ENCODE measurements at places on chromosomes 1 and 21. TPM values are rescaled to one million over a fixed set of nuclear protein-coding genes. Genes with fewer than 3 reads are reported as not detected.

The C1QA gene
- not detected for total RNA-seq

The GJA5 gene
- not detected for total RNA-seq

The GJB4 gene
- not detected for total RNA-seq

The SPATA45 gene
- not detected for total RNA-seq

The GABRD gene
- not detected for total RNA-seq

The BRDT gene
- not detected for total RNA-seq

The TRIM67 gene
- total RNA-seq: 0.09 TPM

The NEGR1 gene
- 9.2 TPM for total RNA-seq

The HSD3B2 gene
- total RNA-seq: not detected

The KRTAP12-2 gene
- total RNA-seq: not detected

The SSU72 gene
- 134 TPM for total RNA-seq

The NAV1 gene
- 56.9 TPM for total RNA-seq

The PLEKHA6 gene
- total RNA-seq: 2.7 TPM

The OSCP1 gene
- total RNA-seq: 9.2 TPM

The HCRTR1 gene
- total RNA-seq: 0.70 TPM

The SLAMF6 gene
- total RNA-seq: not detected

The PRDM16 gene
- total RNA-seq: under 0.01 TPM

The LRRC39 gene
- not detected for total RNA-seq

The CD48 gene
- total RNA-seq: not detected

The TCHH gene
- not detected for total RNA-seq

The MROH7 gene
- total RNA-seq: not detected

The USP1 gene
- 11.3 TPM for total RNA-seq

The NBL1 gene
- total RNA-seq: 103 TPM

The PDZK1IP1 gene
- total RNA-seq: not detected

The SLC1A7 gene
- 0.82 TPM for total RNA-seq

The MACO1 gene
- 8.5 TPM for total RNA-seq

The CYP4Z1 gene
- not detected for total RNA-seq

The FOXO6 gene
- total RNA-seq: 0.47 TPM

The FCMR gene
- not detected for total RNA-seq

The NOTCH2 gene
- 64.9 TPM for total RNA-seq

The MNDA gene
- total RNA-seq: not detected

The MFAP2 gene
- 118 TPM for total RNA-seq

The ST6GALNAC3 gene
- total RNA-seq: 1.5 TPM

The TMEM69 gene
- 26.5 TPM for total RNA-seq

The C8B gene
- total RNA-seq: not detected

The ACTL8 gene
- 1.2 TPM for total RNA-seq

The SAMSN1 gene
- total RNA-seq: not detected

The LGR6 gene
- not detected for total RNA-seq

Measured in pericardium fibroblast (primary cell).